AG10803 (cell line): ENCODE measurements at places on chromosomes 2 and 18.

DNA sequence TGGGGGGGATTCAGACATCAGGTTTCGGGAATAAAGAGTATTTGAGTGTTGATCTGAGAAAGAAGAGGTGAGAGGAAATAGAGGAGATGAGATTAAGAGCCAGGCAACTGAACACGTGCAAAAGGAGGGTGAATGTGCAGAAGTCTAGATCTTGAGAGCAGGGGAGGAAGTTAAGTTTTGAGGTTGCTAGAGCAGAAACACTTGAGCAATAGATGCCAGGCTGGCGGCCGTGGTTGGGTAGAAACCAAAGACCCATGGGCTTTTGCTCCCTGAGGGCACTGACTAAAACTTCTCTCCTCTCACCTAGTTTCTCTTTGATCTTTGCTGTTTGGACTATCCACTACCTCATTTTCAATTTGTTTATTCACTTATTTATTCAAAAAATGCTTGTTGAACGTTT is 116.0 kb downstream of the CDC42EP3 start:
- no peak for DNase-seq

GRCh38 chr2:236823963-236824362 is 254.3 kb downstream of the ACKR3 start:
- no peak for DNase-seq

DNA sequence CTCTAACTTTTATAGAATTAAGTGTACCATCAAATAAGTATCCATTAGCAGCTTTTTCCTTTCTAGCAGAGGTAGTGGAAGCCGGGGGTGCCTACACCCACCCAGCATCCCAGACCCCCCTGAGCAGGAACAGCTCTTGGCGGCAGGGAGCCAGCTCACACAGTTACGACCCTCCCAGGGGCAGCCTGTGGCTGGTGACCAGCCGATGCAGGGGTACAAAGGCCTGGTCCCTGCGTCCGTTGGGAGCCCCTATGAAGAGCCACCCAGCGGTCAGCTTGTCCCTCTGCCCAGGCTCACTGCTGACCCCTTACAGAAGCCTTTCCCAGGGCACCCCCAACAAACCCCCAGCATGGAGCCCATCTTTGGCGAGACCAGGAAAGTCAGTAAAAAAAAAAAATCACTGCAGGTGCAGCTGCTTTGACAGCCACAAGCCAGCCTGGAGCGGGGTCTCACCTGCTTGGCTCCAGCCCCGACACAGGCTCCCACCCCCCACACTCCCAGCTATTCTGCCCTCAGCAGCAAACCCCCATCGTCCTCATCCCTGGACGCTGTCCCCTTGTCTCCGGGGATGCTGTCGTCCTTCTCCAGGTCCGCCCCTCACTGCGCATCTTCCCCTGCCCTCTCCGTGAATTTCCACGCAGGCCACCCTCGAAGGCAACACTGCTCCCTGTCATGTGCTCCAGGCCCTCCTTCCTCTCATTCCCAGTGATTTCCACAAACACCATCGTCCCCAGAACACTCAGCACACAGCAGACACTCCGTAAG is 43.1 kb downstream of the GPC1 start:
- no peak for DNase-seq

DNA sequence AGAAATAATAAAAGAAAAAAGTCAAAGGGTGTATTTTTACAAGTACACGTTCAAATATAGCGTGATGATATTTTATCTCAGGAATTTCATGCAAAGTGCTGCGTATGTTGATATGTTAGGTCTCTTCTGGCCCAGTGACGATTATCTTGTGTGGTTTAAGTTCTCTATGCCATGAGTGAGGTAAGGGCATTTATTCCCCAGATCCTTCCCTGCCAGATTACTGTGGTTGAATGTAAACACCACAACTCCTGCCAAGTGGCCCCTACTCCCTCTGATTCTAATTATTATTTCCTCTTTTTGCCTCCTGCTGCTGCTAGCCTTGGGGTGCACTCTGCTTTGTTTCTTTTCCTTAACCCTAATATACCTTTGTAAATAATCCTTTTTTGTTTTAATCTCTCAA is 12.2 kb downstream of the SCN2A start:
- DNase-seq: no peak

- no peak for DNase-seq
These were observed 5.6 kb upstream of the SP9 start for GRCh38 chr2:174328961-174329715.

DNA sequence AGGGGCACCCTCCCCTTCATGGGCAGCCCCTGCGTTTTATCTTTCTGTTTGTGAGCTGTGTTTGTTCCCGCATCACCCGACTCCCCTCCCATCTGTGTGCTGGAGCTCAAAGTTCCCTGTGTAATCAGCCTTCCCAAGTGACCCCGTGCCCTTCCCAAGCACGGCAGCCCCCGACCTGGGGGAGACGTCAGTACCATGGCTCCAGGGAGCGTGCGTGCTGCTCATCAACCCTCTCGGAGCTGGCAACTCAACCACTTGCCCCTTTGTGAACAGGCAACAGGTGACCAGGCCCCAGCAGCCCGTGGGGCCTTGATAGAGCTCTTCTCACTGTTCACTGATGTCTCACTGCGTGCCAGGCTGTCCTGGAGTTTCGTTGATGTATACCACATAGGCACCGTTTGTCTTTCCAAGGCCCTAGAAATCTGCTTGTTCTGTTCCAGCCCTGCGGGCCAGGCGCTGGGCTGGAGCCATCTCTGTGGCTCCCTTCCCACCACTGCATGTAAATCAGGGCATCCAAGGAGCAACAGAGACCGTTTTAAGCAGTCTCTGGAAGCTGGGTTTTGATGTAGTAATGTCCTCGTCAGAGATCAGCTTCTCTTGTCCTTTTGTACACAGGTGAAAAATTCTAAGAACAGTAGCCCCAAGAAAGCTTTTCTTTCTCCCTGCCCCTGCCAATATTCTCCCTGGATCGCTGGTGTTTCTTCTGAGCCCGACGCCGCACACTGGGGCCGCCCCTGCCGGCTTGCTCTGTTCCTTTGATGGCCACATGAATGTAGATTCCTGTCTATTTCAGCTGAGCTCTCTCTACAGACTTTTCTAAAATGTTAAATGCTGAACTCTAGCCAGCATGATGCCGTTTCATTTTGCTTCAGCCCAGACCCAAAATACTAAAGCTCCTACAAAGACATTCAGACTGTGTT is 107.0 kb upstream of the PTPRM start:
- peak; percentile 7 for DNase-seq

DNA sequence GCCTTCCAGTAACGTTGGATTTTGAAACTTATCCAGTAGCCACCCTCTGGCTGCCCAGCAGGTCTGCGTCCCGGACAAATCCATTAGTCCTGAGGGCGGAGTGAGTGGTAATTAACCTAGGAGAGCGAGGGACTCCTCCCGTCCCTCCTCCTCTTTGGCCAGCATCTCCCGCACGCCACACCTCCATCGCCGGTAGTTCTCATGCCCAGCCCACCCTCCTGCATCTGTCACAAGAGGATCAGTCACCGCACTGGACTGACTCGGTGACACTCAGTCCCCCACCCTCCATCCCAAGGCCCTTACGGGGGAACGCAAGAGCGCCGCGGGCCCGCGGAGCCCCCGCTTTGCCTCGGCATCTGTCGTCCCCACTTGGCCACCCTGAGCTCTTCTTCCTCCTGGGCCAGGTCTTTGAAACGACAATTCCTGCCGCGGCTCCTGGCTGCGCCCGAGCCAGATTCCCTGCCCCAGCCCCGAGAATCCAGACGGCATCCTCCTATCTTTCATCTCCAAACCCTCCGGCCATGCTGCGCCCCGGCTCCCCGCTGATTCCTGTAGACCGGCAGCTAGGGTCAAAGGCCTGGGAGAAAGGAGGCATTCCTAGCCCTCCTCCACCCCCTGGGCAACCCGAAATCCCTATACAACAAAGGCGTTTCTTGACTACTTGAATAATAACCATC is 77.5 kb downstream of the EIF2AK3 start:
- no peak for DNase-seq

GRCh38 chr2:113112441-113112840 is 15.0 kb upstream of the IL1RN start:
- no peak for DNase-seq

- DNase-seq: no peak
These were observed 602.2 kb downstream of the GALR1 start for GRCh38 chr18:77851802-77852201.

- DNase-seq: peak; percentile 17
These were observed 6.2 kb upstream of the STK25 start for GRCh38 chr2:241514553-241514952.
